Skeletal muscle cell (primary cell): ENCODE measurements at places on chromosomes 2 and 18.

- no peak for DNase-seq
These were observed 293.4 kb downstream of the ZNF521 start for GRCh38 chr18:25058521-25058920.

GRCh38 chr18:58534535-58535301 lies 94.2 kb downstream of the ALPK2 start:
- no peak for DNase-seq

DNA sequence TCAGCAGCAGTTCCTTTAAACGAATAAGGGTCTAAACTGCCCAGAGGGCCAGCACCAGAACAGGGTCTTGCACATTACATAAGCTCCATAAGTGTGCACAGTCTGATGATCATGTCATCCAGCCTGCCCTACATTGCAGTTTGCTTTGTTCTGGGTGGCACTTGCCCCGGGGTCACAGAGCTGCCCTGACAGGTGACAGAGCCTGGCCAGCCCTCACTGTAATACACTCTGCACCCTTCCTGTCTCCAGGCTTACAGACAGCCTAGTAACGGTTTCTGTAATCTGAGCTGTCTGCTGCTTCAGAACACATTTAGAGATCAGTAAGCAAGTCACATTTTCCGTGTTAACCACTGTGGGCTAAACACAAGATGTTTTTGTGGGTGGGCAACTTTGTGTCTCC lies 213.3 kb downstream of the FAM210A start:
- DNase-seq: no peak

DNA sequence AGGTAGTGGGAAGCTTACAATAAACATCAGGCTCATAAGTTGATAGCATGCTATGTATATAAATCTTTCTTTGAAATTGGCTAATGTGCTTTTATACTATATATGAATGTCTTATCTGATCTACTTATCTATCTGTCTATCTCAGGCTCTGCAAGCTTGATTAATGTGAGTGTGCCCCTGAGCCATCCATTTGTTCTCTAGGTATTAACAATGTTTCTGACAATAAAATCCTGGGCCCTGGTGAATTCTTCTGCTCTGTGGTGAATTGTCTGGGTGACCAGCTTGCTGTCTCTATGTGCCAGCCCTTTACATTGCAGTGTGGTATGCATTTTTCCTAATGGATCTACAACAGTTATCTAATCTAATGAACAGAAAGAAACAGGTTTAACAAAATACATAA lies 295.9 kb downstream of the HRH4 start:
- no peak for DNase-seq

- no peak for DNase-seq
These were observed 72.2 kb downstream of the CELF4 start for GRCh38 chr18:37493352-37493935.

DNA sequence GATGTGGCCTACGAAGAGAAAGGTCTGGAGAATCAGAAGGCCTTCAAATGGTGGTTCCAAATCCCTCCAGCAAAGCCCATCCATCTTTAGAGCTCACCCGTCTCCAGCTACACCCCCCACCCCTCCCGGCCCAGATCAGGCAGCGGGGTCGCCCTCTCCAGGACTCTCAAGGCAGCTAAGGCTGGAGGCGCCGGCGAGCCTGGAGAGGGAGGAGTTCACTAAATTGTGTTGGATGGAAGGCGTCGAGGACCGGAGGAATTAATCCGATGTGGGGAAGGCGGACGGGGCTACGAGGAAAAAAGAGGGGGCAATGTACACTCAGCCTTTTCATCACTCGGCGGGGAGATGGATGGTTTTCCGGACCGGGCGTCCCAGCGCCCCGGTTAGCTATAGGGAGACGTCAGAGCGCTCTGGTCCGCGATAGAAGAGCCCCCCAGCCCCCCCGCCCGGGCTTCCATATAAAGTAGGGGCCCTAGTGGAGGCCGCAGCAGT lies at the start of gene GRP:
GRP (plus strand) TSS at position 487 of the 492 bp plus-strand sequence. CDS start 108 bp downstream, outside the sequence.
- DNase-seq: no peak

DNA sequence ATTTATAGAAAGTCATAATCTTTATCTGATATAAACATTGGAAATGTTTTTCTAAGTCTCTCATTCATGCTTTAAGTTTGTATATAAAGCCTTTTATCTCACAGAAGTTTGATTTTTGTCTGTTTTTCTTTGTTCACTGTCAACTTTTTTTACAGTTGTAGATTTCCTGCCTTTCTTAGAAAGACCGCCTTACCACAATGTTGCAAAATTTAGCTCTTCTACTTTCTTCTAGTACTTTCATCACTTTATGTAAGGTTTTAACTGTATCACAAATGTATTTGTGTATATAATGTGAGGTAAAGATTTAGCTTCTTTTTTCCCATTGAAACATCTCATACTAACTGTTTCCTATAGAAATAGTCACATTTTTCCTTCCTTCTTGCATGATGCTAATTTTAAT lies 136.1 kb downstream of the DNAH6 start:
- DNase-seq: no peak

GRCh38 chr2:28155627-28156026 lies 237.0 kb upstream of the FOSL2 start:
- DNase-seq: no peak

DNA sequence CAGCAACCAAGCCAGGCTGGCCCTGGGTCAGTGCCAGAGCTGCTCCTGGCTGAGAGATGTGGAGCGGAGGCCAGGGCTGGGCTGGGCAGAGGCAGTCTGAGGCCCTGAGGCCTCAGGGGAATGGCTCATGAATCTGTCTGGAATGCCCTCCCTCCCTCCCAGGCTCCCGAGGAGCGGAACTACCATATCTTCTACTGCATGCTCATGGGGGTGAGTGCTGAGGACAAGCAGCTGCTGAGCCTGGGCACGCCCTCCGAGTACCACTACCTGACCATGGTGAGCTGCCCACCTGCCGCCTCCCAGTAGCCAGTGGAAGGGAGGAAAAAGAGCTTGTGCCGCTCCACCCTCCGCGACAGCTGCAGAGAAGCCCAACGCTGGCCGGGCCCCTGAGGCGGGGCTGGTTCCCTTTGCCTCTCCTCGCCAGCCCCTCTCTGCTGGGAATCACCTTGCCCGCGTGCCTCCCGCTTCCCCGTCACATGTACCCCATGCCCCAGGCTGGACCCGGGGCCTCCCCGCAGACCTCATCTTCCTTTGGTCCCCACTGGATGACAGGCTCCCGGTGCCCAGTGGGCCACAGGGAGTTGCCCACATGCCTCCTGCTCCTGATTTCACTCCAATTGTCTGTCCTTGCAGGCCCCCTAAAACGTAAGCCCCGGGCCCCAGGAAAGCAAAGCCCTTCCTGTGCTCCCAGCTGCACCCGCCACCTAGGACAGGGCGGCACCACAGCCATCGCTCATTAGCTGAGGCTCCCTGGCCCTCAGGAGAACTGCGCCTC lies 41.1 kb downstream of the MYO7B start:
- DNase-seq: peak; percentile 55

GRCh38 chr18:59837586-59837985 lies 62.2 kb upstream of the PMAIP1 start:
- DNase-seq: no peak

DNA sequence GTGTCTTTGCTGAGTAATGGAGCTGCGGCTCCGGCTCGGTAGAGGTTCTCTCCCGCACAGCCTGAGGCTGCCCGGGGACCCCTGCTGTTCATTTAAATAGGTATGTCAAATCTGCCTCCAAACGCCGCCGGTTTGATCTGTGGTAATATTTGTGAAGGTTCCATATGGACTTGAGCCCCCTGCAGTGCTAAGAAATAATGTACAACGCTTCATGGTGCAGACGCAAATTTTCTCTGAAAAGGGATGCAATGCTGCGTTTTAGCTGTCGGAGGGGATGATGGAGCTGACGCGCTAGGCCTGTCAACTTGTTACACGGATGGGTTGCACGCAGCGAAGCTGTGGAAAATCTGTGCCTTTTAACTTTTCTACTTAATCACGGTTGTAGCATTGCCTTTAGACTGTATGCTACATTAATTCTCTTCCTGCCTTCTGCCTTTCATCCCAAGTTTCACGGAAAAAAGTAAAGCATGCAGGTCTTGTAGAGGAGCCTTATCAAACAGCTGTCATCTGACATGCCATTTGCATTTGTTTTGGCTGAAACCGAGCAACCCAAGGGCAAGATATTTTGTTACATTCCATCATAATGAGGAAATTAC lies 43.2 kb downstream of the MRPS9 start:
- DNase-seq: no peak

DNA sequence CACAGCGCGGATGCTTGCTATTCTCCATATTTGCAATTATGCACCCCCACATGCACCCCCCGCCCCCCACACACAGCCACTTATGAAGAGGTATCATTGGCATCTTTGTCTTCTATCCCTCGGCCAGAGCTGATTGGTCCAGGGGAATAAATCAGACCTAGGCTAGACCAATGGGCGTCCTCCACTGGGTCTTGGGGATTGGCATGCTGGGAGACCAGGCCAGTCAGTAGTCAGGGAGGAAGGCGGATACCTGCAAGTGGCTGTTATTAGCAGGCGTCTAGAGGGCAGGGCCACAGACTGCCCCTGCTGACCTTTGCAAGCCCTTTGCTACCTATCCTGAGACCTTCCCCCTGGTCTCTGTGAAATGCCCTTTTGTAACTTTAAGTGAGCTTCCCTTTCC lies 30.0 kb downstream of the ATOH8 start:
- DNase-seq: no peak

DNA sequence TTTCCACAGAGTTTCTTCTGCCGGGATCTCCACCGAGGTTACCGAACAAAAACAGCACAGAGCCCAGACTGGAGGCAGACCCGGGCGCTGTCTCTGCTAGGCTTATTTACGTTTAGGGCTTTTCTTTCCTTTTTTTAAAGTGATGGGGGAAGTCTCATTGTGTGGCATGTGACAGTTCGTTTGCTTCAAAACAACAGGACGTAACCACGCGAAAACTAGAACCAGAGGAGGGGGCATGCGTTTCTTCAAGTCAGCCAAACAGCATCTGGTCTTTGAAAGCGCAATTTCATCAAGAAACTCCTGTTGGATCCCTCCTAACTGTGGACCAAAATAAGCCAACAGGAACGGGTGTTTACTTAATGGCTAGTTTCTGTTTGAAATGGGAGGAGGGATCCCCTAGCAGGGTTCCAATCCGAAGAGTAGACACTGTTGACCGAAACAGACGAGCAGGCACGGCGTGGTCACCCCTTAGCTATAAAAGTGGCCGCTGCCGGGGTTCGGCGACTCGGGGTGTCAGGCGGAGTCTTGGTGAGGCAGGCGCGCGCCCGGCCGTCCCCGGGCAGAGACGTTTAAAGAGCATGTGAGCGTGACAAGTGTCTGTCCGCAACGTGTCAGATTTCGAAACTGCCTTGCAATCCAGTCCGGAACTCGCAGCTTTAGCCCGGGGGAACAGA lies 997 bp upstream of the TGIF1 start:
- peak; percentile 89 for DNase-seq

DNA sequence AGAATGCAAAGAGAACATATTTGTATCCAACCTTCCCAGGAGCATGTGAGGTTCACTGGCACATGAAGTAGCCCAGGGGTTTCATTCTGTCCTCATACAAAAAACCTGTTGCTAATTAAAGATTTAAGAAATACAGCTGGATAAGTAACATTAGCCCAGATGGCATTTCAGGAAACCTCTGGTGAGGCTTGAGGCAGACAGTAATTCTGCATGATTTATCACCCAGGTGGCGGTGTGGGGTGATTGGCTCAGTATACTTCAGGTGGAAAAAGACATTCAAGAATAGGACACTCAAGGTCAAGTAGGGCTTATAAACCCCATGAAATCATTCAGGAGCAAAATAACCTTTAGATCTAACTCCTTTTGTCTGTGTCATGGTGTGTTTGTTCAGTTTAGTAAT lies 237.4 kb downstream of the RNF144A start:
- DNase-seq: no peak

DNA sequence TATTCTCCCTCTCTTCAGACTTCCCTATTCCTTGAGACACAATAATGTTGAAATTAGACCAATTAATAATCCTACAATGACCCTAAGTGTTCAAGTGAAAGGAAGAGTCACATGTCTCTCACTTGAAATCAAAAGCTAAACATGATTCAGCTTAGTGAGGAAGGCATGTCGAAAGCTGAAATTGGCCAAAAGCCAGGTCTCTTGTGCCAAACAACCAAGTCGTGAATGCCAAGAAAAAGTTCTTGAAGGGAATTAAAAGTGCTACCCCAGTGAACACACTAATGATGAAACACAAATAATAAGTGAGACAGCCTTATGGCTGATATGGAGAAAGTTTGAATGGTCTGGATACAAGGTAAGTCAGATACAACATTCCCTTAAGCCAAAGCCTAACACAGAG lies 115.4 kb downstream of the PXDN start:
- DNase-seq: peak; percentile 86

GRCh38 chr2:191835539-191836350 lies 11.1 kb downstream of the CAVIN2 start:
- no peak for DNase-seq

DNA sequence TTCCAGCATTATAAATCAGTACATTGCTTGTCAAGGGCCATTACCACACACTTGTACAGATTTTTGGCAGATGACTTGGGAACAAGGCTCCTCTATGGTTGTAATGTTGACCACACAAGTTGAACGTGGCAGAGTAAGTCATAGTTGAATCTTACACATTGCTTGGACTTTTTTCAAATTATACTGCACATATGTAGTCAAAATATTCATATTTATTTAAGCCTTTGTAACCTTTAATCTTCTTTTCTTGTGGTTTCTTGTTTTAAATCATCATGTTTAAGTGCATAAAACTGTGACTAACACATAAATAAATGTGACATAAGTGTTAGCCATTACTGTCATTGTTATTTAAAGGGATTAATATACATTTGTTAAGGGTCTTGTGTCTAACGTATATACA lies 52.1 kb upstream of the EPB41L5 start:
- DNase-seq: peak; percentile 62

GRCh38 chr2:68766376-68766845 lies 31.8 kb downstream of the ARHGAP25 start:
- DNase-seq: peak; percentile 41

GRCh38 chr2:105373344-105373781 lies 25.5 kb downstream of the FHL2 start:
- no peak for DNase-seq

GRCh38 chr2:70070542-70071268 lies 16.6 kb upstream of the PCBP1 start:
- peak; percentile 54 for DNase-seq

- no peak for DNase-seq
These were observed 50.3 kb downstream of the ANO7 start for GRCh38 chr2:241238693-241239198.

GRCh38 chr2:204900910-204901309 lies 355.6 kb downstream of the PARD3B start:
- no peak for DNase-seq

GRCh38 chr2:57726294-57726693 lies 320.3 kb upstream of the VRK2 start:
- DNase-seq: no peak

DNA sequence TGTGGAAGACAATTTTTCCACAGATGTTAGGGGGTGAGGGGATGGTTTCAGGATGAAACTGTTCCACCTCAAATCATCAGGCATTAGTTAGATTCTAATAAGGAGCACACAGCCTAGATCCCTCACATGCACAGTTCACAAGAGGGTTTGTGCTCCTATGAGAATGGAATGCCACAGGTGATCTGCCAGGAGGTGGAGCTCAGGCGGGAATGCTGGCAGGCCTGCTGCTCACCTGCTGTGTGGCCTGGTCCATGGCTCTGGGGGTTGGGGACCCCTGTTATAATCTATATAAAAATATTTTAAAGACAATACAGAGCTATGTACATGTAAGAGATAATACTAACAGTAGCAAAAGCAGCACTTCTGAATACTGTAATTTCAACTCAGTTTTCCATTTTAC lies 19.2 kb downstream of the CWC22 start:
- DNase-seq: no peak

- no peak for DNase-seq
These were observed 99.9 kb downstream of the CLIP4 start for GRCh38 chr2:29215073-29215472.

- DNase-seq: no peak
These were observed 758 bp downstream of the SCLY start for GRCh38 chr2:238061315-238062202.
